ENCODE measurements at places on chromosomes 13 and 19. TPM values are rescaled to one million over a fixed set of nuclear protein-coding genes. Genes with fewer than 3 reads are reported as not detected.

The MRPL34 gene
- 69.3 TPM for total RNA-seq

The UBE2L5 gene
- total RNA-seq = not detected

The BEST2 gene
- total RNA-seq = not detected

The ZNF728 gene
- total RNA-seq = not detected

The ICAM4 gene
- not detected for total RNA-seq

The HRC gene
- not detected for total RNA-seq

The MISP3 gene
- 0.99 TPM for total RNA-seq

The ZNF560 gene
- not detected for total RNA-seq

The ZNF284 gene
- total RNA-seq = 5.7 TPM

The SLITRK6 gene
- not detected for total RNA-seq

GRCh38 chr19:21851596-21852345 is 15.8 kb upstream of the ZNF43 start:
- peaks cover 30% of the 10 kb centered on the region for H3K4me1 ChIP-seq
- H3K27ac ChIP-seq = peak overlapping the region; percentile 90
- H3K27me3 ChIP-seq = no peaks in the 10 kb centered on the region
- H3K36me3 ChIP-seq = peaks cover 15% of the 10 kb centered on the region
- H3K4me3 ChIP-seq = peak overlapping the region; percentile 88

GRCh38 chr13:45362939-45363338 is 22.0 kb upstream of the TPT1 start:
- peak overlapping the region; percentile 84 for H3K27ac ChIP-seq
- DNase-seq = no peak
- peaks cover 11% of the 10 kb centered on the region for H3K36me3 ChIP-seq
- H3K27me3 ChIP-seq = no peaks in the 10 kb centered on the region
- peaks cover 38% of the 10 kb centered on the region for H3K4me1 ChIP-seq
- H3K4me3 ChIP-seq = no peak overlapping the region

GRCh38 chr13:82758044-82758443 is 1124.2 kb downstream of the SLITRK1 start:
- no peak overlapping the region for H3K27ac ChIP-seq
- no peak overlapping the region for H3K4me3 ChIP-seq
- no peaks in the 10 kb centered on the region for H3K36me3 ChIP-seq
- no peak for DNase-seq
- no peaks in the 10 kb centered on the region for H3K27me3 ChIP-seq
- H3K4me1 ChIP-seq = no peaks in the 10 kb centered on the region

DNA sequence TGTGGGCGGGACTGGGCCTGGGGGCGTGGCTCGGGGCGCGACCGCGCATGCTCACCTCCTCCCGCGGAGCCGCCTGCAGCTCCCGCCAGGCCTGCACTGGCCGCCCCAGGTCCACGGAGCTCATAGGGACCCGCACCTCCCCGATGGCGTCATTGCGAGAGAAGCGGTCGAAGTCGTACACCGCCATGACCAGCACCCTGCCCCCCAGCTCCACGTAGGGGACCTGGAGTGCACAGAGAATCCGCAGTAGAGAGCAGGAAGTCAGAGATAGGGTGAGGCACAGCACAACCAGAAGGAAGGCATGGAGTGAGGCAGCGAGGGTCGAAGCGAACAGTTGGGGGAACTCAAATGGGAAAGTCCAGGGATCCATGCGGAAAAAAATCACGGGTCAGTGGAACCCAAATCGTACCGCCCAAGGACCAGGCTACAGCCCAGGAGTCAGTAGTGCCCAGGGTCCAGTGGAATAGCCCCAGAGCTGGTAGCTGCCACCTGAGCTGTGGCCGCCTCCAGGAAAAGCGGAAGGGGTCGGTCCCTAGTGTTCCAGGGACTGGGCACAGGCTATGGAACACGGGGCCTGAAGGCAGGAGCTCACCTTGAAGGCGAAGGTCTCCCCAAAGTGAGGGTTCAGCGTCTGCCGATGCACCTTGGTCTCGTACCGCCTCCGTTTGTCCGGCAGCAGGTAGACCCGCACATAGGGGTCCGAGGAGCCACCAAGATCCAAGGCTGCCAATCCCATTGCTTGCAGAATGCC is 4.8 kb downstream of the SYT5 start:
- H3K27ac ChIP-seq = no peak overlapping the region
- peaks cover 29% of the 10 kb centered on the region for H3K4me1 ChIP-seq
- H3K36me3 ChIP-seq = no peaks in the 10 kb centered on the region
- H3K4me3 ChIP-seq = no peak overlapping the region

GRCh38 chr13:33757713-33758112 is 60.2 kb upstream of the RFC3 start:
- DNase-seq = no peak
- no peak overlapping the region for H3K27ac ChIP-seq
- H3K27me3 ChIP-seq = peaks cover 14% of the 10 kb centered on the region
- peaks cover 2% of the 10 kb centered on the region for H3K4me1 ChIP-seq
- no peak overlapping the region for H3K4me3 ChIP-seq

- H3K27ac ChIP-seq = no peak overlapping the region
- no peak for DNase-seq
- no peaks in the 10 kb centered on the region for H3K4me1 ChIP-seq
- H3K36me3 ChIP-seq = no peaks in the 10 kb centered on the region
- no peaks in the 10 kb centered on the region for H3K27me3 ChIP-seq
Measured at GRCh38 chr13:92781965-92782690, 444.5 kb upstream of the GPC6 start.

DNA sequence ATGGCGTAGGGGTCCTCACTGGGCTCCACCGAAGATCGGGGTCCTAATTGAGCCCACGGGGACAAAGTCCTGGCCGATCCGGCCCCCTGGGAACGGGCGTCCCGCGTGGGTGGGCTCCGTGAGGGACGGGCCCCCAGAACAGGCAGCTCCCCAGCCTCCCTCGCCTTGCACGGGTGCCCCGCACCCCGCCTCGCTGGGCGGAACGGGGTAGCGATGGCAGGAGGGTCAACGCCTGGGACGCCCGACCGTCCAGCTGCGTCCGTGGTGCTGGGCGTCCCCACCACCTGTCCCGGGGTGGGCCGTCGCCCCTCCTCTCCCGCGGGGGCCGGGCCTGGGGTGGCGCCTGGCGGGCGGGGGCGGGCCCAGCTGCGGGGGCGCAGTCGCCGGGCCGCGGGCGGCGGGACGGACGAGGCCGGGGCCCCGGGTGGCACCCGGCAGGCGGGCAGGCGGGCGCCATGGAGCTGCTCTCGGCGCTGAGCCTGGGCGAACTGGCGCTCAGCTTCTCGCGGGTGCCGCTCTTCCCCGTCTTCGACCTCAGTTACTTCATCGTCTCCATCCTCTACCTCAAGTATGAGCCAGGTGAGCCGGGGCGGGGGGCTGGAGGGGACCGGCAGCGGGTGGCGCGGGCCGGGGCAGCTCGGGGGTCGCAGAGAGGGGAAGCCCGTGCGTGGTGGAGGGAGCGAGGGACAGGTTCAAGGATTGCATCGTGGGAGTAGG is at the start of gene TMEM38A:
TSS of gene TMEM38A (plus strand) at position 377 of the 717 bp plus-strand sequence. CDS start at position 456, 79 bp downstream.
- no peaks in the 10 kb centered on the region for H3K27me3 ChIP-seq
- peaks cover 7% of the 10 kb centered on the region for H3K36me3 ChIP-seq
- H3K27ac ChIP-seq = peak within 1 kb of the TSS; percentile 97
- H3K4me3 ChIP-seq = peak within 1 kb of the TSS; percentile 100
- DNase-seq = peak; percentile 27
- H3K4me1 ChIP-seq = peaks cover 35% of the 10 kb centered on the region

- H3K36me3 ChIP-seq = no peaks in the 10 kb centered on the region
- peaks cover 1% of the 10 kb centered on the region for H3K27me3 ChIP-seq
- DNase-seq = no peak
- no peaks in the 10 kb centered on the region for H3K4me1 ChIP-seq
- no peak overlapping the region for H3K27ac ChIP-seq
Measured at GRCh38 chr13:103236213-103236612, 170.0 kb upstream of the SLC10A2 start.

GRCh38 chr19:49132974-49133609 is 13.7 kb downstream of the PPFIA3 start:
- peak overlapping the region; percentile 73 for H3K4me3 ChIP-seq
- peak; percentile 46 for DNase-seq
- H3K27me3 ChIP-seq = peaks cover 5% of the 10 kb centered on the region
- no peaks in the 10 kb centered on the region for H3K36me3 ChIP-seq

GRCh38 chr13:73717632-73718031 is 416.6 kb downstream of the KLF12 start:
- H3K36me3 ChIP-seq = peaks cover 21% of the 10 kb centered on the region
- no peaks in the 10 kb centered on the region for H3K27me3 ChIP-seq
- no peak for DNase-seq
- peak overlapping the region; percentile 87 for H3K27ac ChIP-seq

DNA sequence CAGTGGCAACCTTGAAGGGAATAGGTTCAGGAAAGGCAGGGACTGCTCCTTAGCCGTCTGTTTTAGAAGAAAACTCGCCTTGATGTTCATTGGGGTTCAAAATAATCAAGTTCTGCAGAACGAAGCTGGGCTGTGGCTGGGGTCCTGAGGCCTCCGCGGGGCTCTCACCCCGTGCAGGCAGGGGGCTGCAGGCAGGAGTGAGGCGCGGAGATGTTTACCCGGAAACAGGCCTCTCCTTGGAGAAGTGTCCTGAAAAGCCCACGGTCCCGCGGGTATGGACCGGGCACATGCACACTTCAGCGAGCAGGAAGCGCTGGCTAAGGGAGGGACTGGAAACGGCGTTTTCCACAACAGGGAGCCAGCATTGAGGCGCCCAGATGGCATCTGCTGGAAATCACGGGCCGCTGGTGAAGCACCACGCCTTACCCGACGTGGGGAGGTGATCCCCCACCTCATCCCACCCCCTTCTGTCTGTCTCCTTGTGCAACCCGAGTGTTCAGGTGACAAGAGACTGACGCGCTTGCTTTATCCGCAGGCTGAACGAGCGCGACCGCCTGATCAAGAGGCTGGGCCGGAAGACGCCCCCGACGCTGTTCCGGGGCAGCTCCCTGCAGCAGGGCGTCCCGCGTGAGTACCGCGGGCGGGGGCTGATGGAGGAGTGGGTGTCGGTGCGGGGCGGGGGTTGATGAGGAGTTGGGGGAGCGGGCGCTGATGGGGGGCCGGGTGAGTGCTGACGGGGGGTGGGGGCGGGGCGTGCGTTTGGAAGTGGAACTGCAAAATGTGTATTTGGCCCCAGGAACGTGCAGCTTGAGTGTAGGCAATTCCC is 39.6 kb downstream of the SHISA2 start:
- H3K27me3 ChIP-seq = no peaks in the 10 kb centered on the region
- H3K4me1 ChIP-seq = peaks cover 18% of the 10 kb centered on the region
- peaks cover 3% of the 10 kb centered on the region for H3K36me3 ChIP-seq
- DNase-seq = peak; percentile 61
- H3K4me3 ChIP-seq = peak overlapping the region; percentile 92
- peak overlapping the region; percentile 94 for H3K27ac ChIP-seq

GRCh38 chr13:90883592-90883991 is 463.9 kb upstream of the MIR17HG start:
- no peaks in the 10 kb centered on the region for H3K4me1 ChIP-seq
- no peaks in the 10 kb centered on the region for H3K36me3 ChIP-seq
- no peak for DNase-seq
- no peak overlapping the region for H3K4me3 ChIP-seq
- no peaks in the 10 kb centered on the region for H3K27me3 ChIP-seq
- H3K27ac ChIP-seq = no peak overlapping the region

- H3K27ac ChIP-seq = no peak overlapping the region
- H3K27me3 ChIP-seq = no peaks in the 10 kb centered on the region
- no peak for DNase-seq
Measured at GRCh38 chr13:28336193-28336657, 158.7 kb downstream of the FLT1 start.

DNA sequence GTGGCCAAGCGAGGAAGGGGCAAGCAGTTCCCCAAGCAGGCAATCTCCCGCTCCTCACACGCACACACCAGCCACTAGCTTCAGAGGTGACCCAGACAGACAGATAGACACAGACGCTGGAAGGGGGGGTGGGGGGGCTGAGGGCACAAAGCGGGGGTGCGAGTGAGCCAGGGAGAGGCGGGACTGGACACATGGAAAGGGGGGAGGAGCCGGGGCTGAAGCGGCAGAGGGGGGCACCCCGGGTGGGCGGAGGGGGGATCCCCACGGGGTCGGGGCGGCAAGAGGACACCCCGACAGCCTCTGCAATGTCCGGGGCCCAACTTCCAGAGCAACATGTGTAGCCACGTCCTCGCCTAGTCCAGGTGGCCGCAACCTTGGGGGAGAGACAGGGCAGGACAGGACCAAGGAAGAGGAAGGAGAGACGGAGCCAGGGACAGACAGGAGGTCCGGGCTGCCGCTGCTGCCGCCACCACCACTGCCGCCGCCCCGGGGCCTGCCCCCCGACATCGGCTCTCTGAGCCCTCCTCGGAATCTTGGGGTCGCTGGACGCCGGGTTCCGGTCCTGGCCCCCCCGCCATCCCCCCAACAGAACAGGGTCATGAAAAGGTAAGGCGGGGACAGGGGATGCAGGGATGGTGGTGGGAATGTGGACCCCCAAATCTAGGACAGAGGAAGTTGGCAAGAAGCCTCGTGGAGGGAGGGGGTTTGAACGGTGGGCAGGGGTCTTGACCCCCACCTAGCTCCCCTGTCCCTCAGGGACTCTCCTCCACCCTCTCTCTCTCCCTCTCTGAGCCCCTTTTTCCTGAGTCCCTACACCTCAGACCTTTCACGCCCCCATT is 1.1 kb downstream of the GRIN2D start:
- peaks cover 48% of the 10 kb centered on the region for H3K4me1 ChIP-seq
- H3K27me3 ChIP-seq = peaks cover 45% of the 10 kb centered on the region
- H3K4me3 ChIP-seq = peak overlapping the region; percentile 76
- no peak for DNase-seq
- no peaks in the 10 kb centered on the region for H3K36me3 ChIP-seq

DNA sequence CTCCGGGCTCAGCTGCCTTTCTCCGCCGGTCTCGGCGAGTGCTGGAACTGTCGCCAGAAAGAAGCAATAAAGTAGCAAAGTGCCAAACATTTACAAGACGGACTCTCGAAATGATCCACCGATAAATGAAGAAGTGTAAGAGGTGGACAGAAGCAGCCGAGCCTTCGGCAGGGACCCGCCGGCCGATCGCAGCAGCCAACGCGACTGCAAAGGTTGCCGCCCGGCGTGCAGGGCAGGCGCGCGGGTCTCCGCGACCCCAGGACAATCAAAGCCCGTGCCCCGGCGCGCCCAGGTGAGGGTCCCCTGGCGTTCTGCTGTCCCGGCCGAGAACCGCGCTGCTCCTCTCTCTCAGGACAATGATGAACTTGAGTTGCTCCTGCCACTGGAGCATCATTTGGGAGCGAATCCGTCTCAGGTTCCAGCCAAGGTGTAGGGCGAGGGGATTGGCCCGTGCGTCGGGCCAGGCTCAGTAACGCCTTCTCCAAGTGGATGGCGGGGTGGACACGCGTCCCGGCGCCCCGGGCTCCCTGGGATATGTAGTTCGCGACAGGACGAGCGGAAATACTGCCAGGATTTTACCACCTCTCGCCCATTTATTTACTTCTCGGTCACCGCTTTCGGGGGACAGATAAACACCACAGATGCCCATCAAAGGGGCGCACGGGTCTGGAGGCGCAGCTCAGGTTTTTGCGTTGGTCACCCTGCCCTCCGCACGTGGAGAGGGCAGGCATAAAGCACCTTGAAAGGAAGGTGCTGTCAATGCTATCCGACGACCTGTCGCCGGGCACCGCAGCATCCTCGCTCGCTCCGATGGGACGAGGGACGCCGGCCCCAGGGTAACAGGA is at the start of the genes BIVM and POGLUT2:
TSS of gene BIVM (plus strand) at position 539 of the 845 bp plus-strand sequence. CDS start 8,149 bp downstream, outside the sequence.
TSS of gene POGLUT2 (minus strand) at position 396 of the 845 bp plus-strand sequence. CDS start at position 90, 306 bp downstream.
- H3K36me3 ChIP-seq = peaks cover 2% of the 10 kb centered on the region
- peak; percentile 67 for DNase-seq
- H3K27me3 ChIP-seq = peaks cover 4% of the 10 kb centered on the region

DNA sequence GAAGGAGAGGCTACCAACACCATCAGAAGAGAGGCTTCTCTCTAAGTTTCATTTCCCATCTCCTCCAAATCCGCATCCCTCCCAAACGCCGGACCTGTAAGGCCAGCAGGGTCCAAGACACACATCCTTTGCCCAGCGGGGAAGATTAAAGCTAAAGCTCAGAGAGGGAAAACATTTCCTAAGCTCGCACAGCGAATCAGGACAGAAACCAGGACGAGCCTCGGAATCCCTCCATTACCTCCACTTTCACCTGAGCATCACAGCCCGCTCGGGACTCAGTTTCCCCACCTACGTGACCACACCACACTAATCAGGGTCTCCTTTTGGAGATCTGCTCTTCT is 711 bp upstream of the FOSB start:
- H3K36me3 ChIP-seq = no peaks in the 10 kb centered on the region
- no peak for DNase-seq
- H3K27me3 ChIP-seq = peaks cover 28% of the 10 kb centered on the region
- peak overlapping the region; percentile 94 for H3K4me3 ChIP-seq
- peak overlapping the region; percentile 99 for H3K27ac ChIP-seq

Data from naive thymus-derived CD8-positive, alpha-beta T cell (primary cell).